ENCODE measurements at places on chromosomes 7 and 10. TPM values are rescaled to one million over a fixed set of nuclear protein-coding genes. Genes with fewer than 3 reads are reported as not detected.

Gene GTF2I
- total RNA-seq, result 381 TPM

DNA sequence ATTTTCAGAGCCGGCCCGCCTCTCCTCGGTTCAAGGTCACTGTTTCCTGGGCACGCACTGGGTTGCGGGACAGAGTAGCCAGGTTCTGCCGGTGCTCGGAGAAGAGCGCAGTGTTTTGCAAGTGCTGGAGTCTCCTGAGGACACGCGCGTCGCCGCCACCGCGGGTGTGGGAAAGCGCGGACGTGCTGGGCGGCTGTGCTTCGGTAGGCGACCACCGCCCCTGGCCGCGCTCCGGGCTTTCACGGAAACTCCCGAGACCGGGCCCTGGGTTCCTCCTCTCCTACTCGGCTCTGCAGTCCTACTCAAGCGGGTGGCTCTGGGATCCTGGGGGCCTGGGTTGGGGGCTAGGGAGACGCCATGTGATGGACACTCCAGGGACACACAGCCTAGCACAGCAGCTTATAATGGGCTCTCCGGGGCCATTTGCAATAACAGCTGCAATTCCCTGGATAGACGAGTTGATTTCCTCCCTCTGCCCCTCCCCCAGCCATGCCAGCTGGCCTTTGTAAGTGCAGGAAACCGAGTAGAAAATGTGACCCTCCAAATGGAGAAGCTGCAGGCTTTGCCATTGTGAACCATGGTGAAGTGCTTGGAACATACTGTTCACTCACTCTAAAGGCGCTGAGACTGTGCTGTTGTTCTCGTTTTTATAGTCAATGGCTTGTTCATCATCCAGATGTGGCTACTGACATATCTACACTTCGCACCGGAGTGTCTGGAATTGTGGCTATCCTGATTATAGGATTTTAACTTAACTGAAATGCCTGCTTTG, 2.1 kb downstream of the FRAT1 start:
- H3K4me1 ChIP-seq, result peaks cover 25% of the 10 kb centered on the region
- peak overlapping the region; percentile 87 for H3K4me3 ChIP-seq
- H3K27me3 ChIP-seq, result peaks cover 62% of the 10 kb centered on the region
- DNase-seq, result peak; percentile 18
- H3K36me3 ChIP-seq, result no peaks in the 10 kb centered on the region

DNA sequence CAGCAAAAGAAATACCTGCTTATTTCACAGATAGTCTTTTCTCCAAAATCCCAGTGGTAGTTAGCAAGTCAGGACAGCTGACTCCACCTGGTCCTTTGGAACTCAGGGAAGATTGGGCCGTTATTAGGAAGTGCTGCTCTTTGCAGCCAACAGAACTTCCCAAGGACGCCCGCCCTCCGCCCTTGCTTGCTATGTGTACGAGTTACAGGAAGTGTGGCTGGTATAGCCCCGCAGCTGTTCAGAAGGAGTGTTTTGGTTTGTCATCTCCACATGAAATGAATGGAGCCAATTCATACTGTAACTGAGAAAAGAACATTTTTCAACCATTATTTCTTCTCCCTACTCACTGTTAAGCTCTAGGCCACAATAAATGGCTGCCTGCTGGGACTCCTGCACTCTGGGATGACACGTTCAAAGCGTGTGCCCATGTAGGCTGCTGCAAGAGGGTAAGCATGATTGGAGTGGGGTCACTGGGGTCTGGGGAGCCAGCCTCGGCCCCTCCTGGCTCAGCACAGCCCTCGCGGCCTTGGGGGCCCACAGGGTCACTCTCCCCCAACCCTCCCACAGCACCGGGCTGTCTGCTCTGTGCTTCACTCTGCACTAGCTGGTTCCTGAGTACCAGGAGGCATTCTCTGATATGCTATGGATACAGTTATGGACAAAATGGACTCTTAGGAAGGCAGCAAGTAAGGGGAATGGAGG, 244.0 kb downstream of the EBF3 start:
- H3K36me3 ChIP-seq, result peaks cover 7% of the 10 kb centered on the region
- H3K27me3 ChIP-seq, result no peaks in the 10 kb centered on the region
- peaks cover 6% of the 10 kb centered on the region for H3K4me1 ChIP-seq
- no peak for DNase-seq

DNA sequence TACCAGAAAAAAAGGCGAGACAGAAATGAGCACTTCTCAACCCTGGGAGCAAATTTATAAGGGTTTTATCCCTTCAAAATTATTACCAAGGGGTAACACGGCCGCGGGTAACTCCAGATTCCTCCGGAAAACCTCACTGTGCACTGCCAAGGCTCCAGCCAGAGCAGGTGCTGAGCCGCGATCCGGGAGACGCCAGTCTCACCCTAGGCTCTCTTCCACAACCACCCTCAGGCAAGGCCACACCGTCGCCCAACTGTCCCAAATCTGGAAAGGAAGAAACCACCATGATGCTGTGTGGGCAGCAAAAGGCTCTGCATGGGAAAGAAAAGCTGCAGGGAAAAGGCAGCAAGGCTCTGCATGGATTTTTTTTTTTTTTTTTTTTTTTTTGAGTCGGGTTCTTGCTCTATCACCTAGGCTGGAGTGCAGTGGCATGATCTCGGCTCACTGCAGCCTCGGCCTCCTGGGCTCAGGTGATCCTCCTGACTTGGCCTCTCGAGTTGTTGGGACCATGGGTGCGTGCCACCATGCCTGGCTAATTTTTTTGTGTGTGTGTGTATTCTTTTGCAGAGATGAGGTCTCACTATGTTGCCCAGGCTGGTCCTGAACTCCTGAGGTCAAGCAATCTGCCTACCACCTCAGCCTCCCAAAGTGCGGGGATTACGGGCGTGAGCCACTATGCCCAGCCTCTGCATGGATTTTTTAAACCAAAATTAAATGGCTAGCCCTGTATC, 39.0 kb downstream of the MAD1L1 start:
- H3K36me3 ChIP-seq, result peaks cover 48% of the 10 kb centered on the region
- H3K27ac ChIP-seq, result no peak overlapping the region
- no peak for DNase-seq

- no peak overlapping the region for H3K4me3 ChIP-seq
- H3K27ac ChIP-seq, result no peak overlapping the region
- H3K27me3 ChIP-seq, result peaks cover 13% of the 10 kb centered on the region
- DNase-seq, result no peak
- no peaks in the 10 kb centered on the region for H3K36me3 ChIP-seq
These were observed 7.4 kb downstream of the TAS2R40 start for GRCh38 chr7:143229054-143229790.

- no peak for DNase-seq
- no peak overlapping the region for H3K4me3 ChIP-seq
- H3K27ac ChIP-seq, result no peak overlapping the region
- no peaks in the 10 kb centered on the region for H3K36me3 ChIP-seq
These were observed 12.6 kb upstream of the AOAH start for GRCh38 chr7:36736899-36737211.

Gene SYT15B
- total RNA-seq, result 0.16 TPM

DNA sequence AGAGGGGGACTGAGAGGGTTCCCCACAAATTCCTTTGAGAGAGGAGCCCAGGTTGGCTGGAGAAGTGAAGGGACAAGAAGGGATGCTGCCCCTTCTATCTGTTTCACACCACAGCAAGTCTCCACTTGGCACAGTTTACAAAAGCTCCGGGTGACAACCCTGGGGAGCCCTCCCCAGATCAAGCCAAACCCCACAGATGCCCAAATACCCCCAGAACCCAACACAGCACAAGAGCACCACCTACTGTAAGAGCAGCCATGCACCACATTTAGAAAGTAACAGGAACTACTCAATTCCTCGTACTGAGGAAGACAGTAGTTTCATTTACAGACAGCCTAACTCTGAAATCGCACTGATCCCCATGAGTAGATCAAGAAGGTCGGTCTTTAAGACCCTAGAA, 67.8 kb upstream of the ATP6V0A4 start:
- no peaks in the 10 kb centered on the region for H3K27me3 ChIP-seq
- no peak overlapping the region for H3K4me3 ChIP-seq
- H3K36me3 ChIP-seq, result peaks cover 25% of the 10 kb centered on the region
- H3K4me1 ChIP-seq, result no peaks in the 10 kb centered on the region

DNA sequence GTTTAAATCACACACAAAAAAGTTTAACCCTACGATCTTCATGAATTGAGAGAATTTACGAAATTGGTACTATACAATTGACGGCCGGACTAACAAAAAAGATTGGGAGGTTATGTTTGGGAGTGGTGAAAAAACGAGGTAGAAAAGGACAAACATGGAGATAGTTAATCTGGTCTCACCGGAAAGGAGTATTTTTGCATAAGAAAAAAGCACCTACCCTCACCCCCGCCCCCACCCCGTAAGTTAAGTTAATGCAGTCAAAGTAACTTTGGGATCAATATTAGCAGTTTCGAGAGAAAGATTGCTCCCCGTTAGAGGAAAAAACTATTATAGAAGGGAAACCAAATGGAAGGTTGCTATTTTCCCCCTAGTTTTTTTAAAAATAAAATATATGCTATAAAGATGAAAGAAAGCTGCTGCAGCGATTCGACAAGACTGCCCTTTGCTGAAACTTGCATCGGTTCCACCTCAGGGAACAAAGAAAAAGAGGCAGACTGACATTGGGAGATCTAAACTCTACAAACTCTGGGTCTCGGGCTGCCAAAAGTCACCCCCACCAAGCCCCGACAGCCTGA, 3.5 kb downstream of the SP8 start:
- peak overlapping the region; percentile 92 for H3K27ac ChIP-seq
- peak overlapping the region; percentile 96 for H3K4me3 ChIP-seq
- H3K36me3 ChIP-seq, result peaks cover 15% of the 10 kb centered on the region
- DNase-seq, result no peak

Gene RBP3
- not detected for total RNA-seq

- no peaks in the 10 kb centered on the region for H3K27me3 ChIP-seq
- no peaks in the 10 kb centered on the region for H3K36me3 ChIP-seq
- no peak overlapping the region for H3K4me3 ChIP-seq
- H3K27ac ChIP-seq, result no peak overlapping the region
These were observed 12.3 kb downstream of the RBM17 start for GRCh38 chr10:6101181-6101580.

All from neural crest cell (in vitro differentiated cells).